A549 (cell line): ENCODE measurements at places on chromosomes 4 and X.

GRCh38 chrX:154793084-154793795 lies 12.0 kb downstream of the MPP1 start:
- no peak for DNase-seq

GRCh38 chr4:80036949-80037685 lies 35.9 kb downstream of the ANTXR2 start:
- DNase-seq: no peak

DNA sequence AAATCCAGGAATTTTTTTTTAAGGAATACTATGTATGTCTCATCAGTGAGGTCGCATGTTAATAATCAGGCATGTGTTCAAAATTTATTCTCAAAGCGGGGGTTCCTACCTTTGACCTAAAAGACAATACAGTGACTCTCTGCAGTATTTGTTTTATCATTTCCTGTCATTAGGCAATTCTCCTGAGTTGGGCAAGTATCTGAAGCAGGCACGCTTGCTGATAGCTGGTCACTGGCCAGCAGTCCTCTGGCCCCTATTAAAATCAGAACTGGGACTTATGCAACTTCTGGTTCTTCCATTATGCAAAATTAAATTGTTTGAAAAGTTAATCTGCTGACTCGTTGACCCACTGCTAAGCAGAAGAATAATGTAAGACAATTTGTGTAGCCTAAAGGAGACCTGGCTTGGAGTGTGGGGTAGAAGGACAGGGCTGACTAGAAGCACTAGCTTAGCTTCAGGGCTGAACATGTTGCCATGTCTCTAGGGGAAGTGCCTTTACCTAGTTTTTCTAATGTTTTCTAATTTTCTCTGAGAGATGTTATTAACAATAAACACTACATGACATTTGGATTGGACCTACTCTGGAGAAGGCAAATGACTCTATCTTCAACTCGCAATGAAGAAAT lies 36.0 kb upstream of the GABRA2 start:
- DNase-seq: no peak

DNA sequence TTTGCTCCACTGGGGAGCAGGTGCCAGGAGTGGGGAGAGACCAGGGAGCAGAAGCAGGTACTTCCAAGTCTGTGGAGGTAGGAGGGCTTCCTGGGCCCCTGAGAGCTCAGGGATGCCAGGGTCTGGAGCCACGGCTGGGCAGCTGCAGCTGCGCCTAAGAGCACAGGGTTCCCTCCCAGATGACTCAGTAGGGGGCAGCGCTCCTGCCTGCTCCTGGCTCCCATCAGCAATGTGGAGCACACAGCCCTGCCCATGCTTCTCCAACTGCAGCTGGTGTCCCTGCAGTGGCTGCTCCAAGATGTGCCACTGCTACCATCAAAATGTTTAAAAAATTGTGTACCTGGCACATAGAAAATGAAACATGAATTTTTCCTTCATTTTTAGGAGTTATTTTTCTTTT lies 1028.2 kb downstream of the PCDH7 start:
- no peak for DNase-seq
